GM23248 (cell line): ENCODE measurements at places on chromosomes 1 and 21. TPM values are rescaled to one million over a fixed set of nuclear protein-coding genes. Genes with fewer than 3 reads are reported as not detected.

The PRELP gene
- total RNA-seq, result under 0.01 and 0.32 TPM in 2 replicates

The TMCC2 gene
- total RNA-seq, result 1.7 and 2.7 TPM in 2 replicates

The GJC2 gene
- total RNA-seq, result 0.54 and 2.7 TPM in 2 replicates

The TMPRSS3 gene
- total RNA-seq, result not detected in 2 replicates

The ZMYND12 gene
- 0.13 and 3.2 TPM in 2 replicates for total RNA-seq

The KCNH1 gene
- total RNA-seq, result 1.5 and 1.8 TPM in 2 replicates

The NAV1 gene
- total RNA-seq, result 79.0 and 81.8 TPM in 2 replicates

GRCh38 chr1:65392497-65392896, 28.0 kb upstream of the LEPR start:
- no peak overlapping the region for H3K27ac ChIP-seq
- H3K4me3 ChIP-seq, result no peak overlapping the region
- H3K36me3 ChIP-seq, result 0 out of 2 replicates have a peak, but pooled peaks cover 5% of the 10 kb centered on the region

- H3K4me3 ChIP-seq, result no peak overlapping the region
- no peaks in the 10 kb centered on the region for H3K27me3 ChIP-seq
- no peak overlapping the region for H3K27ac ChIP-seq
Measured at GRCh38 chr1:218852527-218852926, 321.2 kb upstream of the LYPLAL1 start.

DNA sequence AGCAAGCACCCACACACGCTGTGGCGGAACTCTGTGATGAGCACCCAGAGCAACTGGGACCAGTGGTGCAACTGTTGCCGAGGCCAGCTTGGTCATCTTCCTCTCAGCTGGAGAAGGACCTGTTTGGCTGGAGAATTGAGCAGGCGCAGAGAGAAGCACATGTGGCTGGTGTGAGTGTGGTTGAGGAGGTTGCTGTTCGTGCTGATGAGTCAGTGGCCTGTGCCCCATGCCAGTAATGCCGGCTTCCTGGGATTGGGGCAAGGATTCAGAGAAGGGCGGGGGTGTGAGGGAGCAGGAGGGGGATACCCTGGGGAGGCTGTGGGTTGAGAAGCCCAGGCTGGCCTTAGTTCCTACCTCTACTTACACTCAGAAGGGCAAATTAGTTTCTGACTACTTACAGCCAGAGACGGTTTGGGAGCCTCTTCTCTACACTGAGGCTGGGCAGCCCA, 57.5 kb upstream of the EPS8L3 start:
- H3K27ac ChIP-seq, result peak overlapping the region; percentile 91
- 0 out of 2 replicates have a peak overlapping the region, but pooled peaks have one; percentile 20 for H3K4me3 ChIP-seq
- peak; percentile 98 for DNase-seq
- no peaks in the 10 kb centered on the region for H3K36me3 ChIP-seq

DNA sequence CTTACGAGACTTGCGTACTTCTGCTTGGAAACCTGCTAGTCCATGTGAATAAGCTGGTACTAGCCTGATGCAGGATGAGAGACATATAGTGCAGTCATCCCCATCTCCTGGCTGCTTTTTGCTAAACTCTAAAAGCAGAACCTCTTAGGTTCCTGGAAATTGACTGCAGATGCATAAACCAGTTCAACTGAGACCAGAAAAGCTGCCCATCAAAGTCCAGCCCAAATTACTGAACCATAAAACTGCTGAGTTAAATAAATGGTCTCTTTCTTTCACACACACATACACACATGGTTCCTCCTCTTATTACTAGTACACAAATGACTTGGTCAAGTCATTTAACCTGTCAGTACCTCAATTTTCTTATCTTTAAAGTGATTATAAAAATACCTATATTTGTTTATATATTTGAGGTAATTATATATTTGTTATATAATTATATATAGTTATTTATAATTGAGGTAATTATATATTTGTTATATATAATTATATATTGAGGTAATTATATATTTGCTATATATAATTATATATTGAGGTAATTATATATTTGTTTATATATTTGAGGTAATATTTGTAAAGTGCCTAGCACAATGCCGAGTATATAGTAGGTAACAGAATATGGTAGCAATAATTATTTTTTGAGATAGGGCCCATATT, 25.2 kb upstream of the RABGAP1L start:
- 0 out of 2 replicates have a peak, but pooled peaks cover 3% of the 10 kb centered on the region for H3K27me3 ChIP-seq
- H3K4me3 ChIP-seq, result no peak overlapping the region
- H3K27ac ChIP-seq, result no peak overlapping the region
- H3K36me3 ChIP-seq, result no peaks in the 10 kb centered on the region

DNA sequence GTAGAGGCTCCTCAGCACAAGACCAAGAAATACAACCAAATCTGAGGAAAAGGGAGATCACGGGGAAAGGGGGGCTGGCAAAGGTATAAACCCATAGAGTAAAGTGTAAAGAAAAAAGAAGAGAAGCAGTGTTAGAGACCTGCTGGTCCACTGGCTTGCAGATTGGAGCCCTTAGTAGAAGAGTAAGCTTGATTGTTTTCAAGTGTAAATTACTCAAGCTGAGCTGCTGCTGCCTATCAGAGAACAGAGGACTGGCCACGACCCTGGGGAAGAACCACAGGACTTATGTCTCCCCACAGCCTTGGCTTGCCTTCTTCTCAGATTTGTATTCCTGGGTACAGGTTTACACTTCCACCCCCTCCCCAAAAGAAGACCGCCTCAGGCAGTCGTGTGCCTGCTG, 294.2 kb downstream of the LMX1A start:
- no peak overlapping the region for H3K4me3 ChIP-seq
- no peaks in the 10 kb centered on the region for H3K27me3 ChIP-seq
- DNase-seq, result no peak
- no peaks in the 10 kb centered on the region for H3K36me3 ChIP-seq

- H3K27ac ChIP-seq, result no peak overlapping the region
- H3K4me3 ChIP-seq, result no peak overlapping the region
- H3K27me3 ChIP-seq, result no peaks in the 10 kb centered on the region
Measured at GRCh38 chr1:110952031-110952430, 11.7 kb downstream of the LRIF1 start.

DNA sequence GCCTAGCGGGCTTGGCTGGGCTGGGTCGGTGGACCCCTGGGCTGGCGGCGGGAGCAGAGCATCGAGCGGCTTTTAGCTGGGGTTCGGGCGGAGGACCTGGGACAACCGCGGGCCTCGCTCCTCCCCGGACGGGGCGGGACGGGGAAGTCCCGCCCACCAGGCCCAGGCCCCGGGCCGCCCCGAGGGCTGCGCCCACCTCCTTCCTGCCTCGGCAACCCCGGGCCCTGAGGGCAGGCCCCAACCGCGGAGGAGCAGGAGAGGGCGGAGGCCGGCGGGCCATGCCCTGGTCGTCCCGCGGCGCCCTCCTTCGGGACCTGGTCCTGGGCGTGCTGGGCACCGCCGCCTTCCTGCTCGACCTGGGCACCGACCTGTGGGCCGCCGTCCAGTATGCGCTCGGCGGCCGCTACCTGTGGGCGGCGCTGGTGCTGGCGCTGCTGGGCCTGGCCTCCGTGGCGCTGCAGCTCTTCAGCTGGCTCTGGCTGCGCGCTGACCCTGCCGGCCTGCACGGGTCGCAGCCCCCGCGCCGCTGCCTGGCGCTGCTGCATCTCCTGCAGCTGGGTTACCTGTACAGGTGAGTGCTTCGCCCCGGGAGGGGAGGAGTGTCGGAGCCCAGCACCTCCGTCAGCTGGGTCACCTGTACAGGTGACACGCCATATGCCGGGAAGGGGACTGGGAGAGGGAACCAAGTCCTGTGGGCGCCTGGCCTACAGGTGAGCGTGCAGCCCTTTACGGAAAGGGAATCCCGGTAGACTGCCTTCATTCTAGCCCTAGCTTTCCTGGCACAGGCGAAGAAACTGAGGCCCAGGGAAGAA, at the start of gene XKR8:
Gene XKR8 (plus strand): TSS at position 182 of the 812 bp plus-strand sequence. CDS start 97 bp downstream, at position 279.
- H3K4me1 ChIP-seq, result peaks cover 10% of the 10 kb centered on the region
- H3K27ac ChIP-seq, result peak within 1 kb of the TSS; percentile 77
- H3K36me3 ChIP-seq, result no peaks in the 10 kb centered on the region
- peak; percentile 85 for DNase-seq
- H3K4me3 ChIP-seq, result peak within 1 kb of the TSS; percentile 84

GRCh38 chr1:99292886-99293285, 28.6 kb downstream of the PLPPR4 start:
- H3K4me3 ChIP-seq, result no peak overlapping the region
- no peaks in the 10 kb centered on the region for H3K4me1 ChIP-seq

DNA sequence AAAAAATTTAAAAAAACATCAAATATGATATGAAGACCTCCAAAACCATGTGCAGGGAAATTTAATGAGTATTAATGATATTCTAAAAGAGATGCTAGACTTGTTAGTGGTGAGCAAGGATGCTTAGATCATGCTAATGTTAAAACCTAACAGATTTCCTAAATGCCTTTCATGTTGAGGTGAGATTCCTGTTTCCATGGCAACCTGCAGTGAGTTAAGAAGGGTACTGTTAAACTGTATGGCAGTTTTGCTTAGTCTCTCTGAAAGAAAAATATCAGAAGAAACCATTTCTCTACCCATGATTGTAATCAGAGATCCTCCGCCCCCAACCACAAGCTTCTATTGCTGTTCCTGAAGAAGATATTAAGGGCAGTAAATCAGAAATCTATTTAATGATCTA, 321.6 kb upstream of the LRRC7 start:
- no peak overlapping the region for H3K27ac ChIP-seq
- DNase-seq, result no peak
- H3K4me1 ChIP-seq, result no peaks in the 10 kb centered on the region
- H3K27me3 ChIP-seq, result no peaks in the 10 kb centered on the region

DNA sequence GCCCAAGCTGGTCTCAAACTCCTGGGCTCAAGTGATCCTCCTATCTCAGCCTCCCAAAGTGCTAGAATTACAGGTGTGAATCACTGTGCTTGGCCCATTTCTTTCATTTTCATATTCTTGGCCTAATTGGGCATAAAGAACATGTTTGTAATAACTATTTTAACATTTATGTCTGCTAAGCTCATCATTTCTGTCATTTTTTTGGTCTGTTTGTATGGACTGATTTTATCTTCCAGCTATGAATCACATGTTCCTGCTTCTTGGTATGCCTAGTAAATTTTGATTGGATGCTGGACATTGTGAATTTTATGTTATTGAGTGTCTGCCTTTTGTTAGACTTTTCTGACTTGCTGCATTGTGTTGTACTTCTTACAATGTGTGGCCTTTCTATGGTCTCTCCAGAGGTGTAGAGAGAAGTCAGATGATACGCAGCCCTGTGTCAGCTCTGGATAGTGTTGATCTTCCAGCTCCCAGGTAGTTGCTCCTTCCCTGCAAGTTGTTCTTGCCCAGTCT, 39.0 kb upstream of the PPM1J start:
- H3K36me3 ChIP-seq, result no peaks in the 10 kb centered on the region
- no peaks in the 10 kb centered on the region for H3K27me3 ChIP-seq
- H3K4me3 ChIP-seq, result no peak overlapping the region
- no peak overlapping the region for H3K27ac ChIP-seq

DNA sequence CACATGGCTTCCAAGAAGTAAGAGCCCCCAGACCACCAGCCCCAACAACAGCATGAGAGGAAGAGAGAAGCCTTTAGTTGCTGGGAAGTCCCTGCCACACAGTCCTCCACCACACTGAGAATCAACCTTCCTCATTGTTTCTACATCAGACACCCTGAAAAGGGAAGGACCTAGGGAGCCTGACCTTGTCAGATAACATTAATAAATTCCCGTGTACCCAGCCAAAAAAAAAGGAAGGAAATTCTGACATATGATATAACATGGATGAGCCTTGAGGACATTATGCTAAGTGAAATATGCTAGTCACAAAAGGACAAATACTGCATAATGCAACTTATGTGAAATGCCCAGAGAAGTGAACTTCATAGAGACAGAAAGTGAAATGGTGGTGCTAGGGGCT, 65.6 kb upstream of the ARHGAP29 start:
- no peak overlapping the region for H3K27ac ChIP-seq
- H3K4me3 ChIP-seq, result no peak overlapping the region
- peaks cover 64% of the 10 kb centered on the region for H3K4me1 ChIP-seq
- H3K27me3 ChIP-seq, result no peaks in the 10 kb centered on the region
- no peaks in the 10 kb centered on the region for H3K36me3 ChIP-seq

- peaks cover 34% of the 10 kb centered on the region for H3K4me1 ChIP-seq
- H3K27ac ChIP-seq, result no peak overlapping the region
- H3K36me3 ChIP-seq, result no peaks in the 10 kb centered on the region
- H3K27me3 ChIP-seq, result no peaks in the 10 kb centered on the region
Measured at GRCh38 chr1:22827666-22828483, 117.2 kb downstream of the EPHB2 start.

GRCh38 chr1:64983110-64983509, 16.8 kb upstream of the JAK1 start:
- H3K4me1 ChIP-seq, result peaks cover 3% of the 10 kb centered on the region; the same call in 1 of the 2 replicates
- no peak overlapping the region for H3K4me3 ChIP-seq
- no peaks in the 10 kb centered on the region for H3K27me3 ChIP-seq
- H3K36me3 ChIP-seq, result no peaks in the 10 kb centered on the region
